ENCODE measurements at places on chromosomes 16 and 17.

DNA sequence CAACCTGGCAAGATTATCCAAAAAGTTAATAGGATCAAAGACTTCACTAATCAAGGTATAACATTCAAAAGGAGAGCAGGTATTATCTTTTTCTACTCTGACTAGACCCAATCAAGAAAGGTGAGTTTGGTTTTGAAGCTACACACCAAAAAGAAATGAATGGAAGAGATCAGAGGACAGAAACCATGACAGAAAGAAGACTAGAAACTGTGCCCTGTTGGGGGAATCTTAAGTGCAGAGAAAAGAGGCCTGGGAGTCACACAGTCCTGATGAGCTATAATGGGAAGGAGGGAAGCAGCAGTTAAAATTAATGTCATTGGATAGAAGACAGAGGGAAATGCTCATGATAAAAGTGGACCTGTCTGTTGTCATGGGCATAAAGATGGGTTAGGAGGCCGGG, 17.3 kb downstream of the ZZEF1 start:
- DNase-seq = no peak

- no peak for DNase-seq
Observed at GRCh38 chr17:77101521-77102410, 39.0 kb upstream of the SEC14L1 start.

GRCh38 chr17:3008336-3009288, 54.8 kb downstream of the OR1D5 start:
- no peak for DNase-seq

DNA sequence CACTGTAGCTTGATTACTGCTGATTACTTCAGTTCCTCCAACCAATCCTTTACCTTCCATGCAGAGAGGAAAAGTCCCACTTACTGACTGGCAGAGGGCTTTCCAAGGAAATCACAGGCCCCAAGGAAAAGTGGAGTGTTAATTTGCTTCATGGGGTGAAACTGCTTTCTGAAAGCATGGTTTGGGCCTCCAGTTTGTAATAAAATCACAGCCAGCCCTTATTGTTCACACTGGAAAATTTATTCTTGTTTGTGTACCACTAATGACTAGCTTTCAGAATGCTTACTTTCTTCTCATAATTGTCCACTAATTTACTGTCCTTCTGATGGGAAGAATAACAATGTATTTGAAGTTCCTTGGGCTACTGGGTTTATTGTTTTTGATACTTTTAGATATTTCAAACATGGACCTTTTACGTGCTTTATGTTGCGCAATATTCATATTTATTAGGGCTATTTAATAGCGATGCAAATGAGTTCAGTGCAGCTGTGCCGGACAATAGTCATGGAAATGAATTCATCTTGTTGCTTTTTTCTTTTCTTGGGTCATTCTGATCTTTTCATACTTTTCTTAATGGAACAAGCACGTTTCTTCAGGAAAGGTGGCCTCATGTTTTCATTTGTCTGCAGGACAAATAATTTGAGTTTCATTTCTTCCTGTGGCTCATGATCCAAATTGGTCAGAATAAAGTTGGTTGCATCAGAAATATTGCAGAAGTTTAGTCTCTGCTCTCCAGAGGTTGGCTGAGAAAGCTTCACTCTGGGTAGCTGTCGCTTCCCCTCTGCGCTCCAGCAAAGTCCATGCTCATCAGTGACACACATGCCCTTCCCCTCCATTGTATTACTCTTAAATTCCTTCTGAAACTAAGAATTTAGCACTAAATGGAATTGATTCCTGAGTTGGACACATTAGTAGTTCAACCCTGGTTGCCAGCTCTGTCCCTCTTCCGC, 128.7 kb downstream of the PRKCA start:
- DNase-seq = no peak

GRCh38 chr17:28170771-28171170, 128.3 kb downstream of the NLK start:
- no peak for DNase-seq

DNA sequence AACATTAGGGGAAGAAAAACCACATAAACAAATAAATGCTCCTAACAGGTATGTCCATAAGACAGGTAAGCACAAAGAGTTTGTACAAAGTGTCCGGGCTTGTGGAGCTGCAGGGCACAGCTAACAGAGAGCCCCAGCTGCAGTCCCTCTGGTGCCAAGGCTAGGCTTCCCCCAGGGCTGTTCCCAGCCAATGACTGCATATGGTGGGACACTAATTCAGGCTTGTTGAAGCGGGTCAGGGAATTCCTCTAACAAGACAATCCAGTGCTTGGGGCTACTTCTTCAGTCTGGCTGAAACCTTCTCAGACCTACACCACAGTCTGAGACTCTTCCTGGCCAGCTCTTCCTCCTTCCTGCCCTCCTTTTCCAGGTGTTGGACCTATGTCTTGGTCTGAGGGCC, 51.7 kb upstream of the ALDH3A1 start:
- no peak for DNase-seq

DNA sequence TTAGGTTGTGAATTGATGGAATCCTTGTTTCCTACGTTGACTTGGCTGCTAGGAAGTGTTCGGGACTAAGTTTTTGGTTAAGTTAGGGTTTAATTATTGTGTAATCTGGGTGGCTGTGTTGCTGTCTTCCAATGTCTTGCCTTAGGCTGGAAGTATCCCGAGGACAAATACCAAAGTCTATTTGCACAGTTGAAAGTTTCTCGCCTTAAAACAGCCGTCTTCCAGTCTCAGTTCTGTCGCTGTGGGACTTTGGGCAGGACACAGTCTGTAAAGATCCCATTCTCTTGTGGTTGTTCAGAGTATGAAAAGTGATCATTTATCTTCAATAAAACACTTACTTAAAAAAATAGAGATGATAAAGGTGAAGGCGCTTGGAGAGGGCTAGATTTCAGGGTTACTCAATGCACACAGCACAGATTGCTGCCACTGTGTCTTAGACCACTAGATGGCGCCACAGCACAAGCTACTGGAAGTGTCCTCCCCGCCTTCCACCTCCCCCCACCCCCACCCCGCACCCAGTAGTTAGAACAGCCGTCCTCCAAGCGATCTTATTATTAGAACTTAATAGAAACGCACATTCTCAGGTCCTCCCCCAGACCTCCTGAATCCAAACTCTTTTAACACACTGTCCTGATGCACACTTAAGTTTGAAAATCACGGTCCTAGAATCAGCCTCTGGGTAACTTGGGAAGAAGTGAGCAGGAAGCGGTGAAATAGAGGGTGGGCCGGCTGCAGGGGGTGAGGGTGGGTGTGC, 45.8 kb downstream of the AKAP1 start:
- peak; percentile 90 for DNase-seq

All from activated CD8-positive, alpha-beta T cell treated with anti-CD3 and anti-CD28 coated beads for 36 hours (primary cell).